ENCODE measurements at places on chromosomes 3 and 15.
A peak's percentile ranks its signal among the peaks of the same experiment; 100 is the strongest.

GRCh38 chr3:119340446-119340845, 46.3 kb downstream of the ARHGAP31 start:
- no peak for DNase-seq

DNA sequence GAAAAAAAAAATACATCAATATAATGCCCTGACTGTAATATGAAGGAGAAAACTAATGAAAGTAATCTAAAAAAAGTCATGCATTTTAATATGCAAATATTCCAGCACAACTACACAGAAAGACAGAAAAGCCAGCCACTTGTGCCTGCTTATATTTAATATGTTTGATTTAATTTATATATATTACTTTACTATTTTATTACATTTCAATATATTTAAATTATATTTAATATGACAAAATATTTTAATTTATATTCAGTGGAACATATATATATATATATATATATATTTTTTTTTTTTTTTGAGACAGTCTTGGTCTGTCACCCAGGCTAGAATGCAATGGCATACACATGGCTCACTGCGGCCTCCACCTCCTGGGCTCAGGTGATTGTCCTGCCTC, 14.1 kb upstream of the SAMD7 start:
- no peak for DNase-seq

DNA sequence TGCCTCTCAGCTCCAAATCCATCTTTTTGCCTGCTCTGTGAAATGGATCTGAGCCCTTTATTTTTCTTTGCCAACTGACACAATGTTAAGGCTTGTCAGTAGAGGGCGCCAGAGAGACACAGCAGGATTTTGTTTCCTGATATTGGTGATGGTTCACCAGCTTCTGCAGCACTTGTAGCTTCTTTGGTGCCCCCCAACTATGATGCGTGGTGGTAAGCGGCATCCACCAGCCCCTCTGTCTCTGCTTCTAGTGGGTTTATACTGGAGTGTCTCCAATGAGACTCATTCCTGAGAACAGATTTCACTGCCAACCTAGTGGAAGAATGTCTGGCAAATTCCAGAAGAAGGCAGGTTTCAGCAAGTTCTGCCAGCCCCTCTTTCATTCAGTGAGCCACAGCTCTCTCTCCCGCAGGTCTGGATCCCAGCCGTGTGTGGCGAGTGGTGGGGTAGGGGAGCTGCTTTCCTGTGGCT, 471.9 kb upstream of the FRG2C start:
- no peak for DNase-seq

DNA sequence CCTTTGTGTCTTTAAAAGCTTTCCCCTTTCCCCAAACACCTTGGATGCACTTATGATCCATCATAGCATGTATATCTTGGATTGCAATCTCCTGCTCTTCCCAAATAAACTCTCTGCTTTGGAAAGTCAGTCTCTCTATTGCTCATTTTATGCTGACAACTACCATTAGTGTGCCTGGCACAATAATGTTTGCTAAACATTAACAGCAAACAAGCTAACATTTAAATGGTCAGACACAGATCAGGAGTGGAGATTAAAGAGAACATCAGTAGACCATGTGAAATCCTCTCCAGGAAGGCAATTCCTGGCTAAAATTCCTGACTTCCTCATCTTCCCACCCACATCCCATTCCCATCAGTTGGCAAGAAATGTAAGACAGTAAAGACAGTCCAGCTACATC, 44.3 kb upstream of the EIF1B start:
- DNase-seq = no peak

DNA sequence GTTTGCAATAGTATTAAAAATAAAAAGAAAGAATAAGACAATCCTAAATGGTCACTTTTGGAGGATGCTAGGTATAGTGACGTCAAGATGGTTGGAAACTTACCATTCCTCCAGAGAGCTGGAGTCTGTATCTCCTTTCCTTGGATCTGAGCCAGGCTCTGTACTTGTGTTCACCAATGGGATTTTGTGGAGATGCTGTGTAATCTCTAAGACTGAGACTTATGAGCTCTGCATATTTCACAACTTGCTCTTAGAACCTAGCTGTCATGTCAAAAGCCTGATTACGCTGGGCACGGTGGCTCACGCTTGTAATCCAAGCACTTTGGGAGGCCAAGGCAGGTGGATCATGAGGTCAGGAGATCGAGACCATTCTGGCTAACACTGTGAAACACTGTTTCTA, 126.8 kb upstream of the CLSTN2 start:
- no peak for DNase-seq

DNA sequence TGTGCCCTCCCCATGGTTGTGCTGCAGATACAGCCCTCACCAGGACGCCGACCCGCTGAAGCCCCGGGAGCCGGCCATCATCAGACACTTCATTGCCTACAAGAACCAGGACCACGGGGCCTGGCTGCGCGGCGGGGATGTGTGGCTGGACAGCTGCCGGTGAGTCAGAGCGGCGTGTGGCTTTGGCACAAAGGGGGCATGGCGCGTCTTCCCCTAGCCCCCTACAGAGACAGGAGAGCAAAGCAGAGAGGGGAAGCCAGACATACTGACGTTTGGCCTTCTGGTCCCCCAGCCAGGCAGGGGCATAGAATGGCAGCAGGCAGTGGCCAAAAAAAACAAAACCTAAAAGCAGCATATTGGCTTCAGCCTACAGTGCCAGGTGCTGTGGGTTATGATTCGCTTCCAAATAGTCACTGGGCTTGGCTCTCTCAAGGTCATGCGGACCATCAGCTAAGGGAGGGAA, 64.0 kb downstream of the MESD start:
- DNase-seq = no peak

GRCh38 chr15:35043373-35044095, 41.6 kb downstream of the NANOGP8 start:
- DNase-seq = no peak

GRCh38 chr3:24302396-24302795, 192.3 kb downstream of the THRB start:
- DNase-seq = no peak

DNA sequence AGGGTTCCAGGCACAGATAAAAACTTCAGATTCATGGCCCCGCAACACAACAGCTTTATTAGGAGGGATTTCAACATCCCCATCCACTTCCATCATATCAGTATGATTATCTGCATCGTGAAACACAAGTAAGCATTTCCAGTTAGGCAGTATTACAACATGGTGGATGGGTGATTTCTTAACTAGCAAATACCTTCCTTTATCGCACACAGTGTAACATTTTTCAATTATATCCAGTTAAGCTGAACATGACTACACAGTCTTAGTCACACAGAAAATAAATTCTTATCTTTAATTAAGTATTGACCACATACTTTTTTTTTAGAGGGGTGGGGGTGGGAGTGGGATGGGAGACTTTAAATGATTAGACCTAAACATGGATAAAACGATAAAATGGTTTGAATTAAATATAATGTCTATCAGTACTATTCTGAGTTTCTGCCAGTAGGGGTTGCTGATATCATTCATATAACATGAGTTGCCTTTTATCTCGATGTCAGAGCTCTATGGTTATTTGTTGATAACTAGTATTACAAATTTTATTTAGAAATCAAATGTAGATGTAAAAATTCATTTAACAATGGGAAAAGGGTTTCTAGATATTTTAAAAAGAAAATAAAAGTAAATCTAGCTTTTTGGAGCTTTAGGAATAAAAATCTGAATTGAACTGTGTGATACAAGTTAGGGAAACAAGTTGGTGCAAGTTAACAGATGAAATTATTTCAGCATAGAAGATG, 146.6 kb downstream of the TBL1XR1 start:
- DNase-seq = peak; percentile 43

GRCh38 chr3:77885381-77885780, 845.5 kb downstream of the ROBO2 start:
- DNase-seq = no peak

DNA sequence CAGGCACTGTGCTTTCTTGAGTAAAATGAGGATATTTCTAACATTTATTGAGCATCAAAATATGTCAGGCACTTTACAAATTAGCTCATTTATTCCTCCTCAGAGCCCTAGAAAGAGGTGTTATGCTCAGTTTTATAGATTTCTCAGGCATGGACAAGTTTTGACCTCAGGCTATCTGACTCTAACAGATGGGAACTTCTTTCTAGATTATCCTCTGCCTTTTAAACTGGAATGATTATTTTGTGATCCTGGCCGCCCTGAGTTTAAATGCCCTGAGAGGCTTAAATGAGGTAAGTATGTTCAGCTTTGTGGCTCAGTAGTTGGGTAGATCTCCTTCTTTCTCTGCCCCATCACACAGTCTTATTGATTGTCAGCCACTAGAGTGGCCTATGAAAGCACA, 32.3 kb upstream of the ATP1B3 start:
- DNase-seq = no peak

GRCh38 chr3:46360907-46361306, 7.0 kb downstream of the CCR2 start:
- DNase-seq = no peak

DNA sequence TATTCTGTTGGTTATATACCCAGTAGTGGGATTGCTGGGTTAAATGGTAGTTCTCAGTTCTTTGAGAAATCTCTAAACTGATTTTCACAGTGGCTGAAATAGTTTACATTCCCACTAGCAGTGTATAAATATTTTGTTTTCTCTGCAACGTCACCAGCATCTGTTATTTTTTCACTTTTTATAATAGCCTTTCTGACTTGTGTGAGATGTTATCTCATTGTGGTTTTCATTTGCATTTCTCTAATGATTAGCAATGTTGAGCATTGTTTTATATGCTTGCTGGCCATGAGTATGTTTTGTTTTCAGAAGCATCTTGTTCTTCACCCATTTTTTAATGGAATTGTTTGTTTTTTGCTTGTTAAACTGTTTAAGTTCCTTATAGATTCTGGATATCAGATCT, 612.7 kb upstream of the SGO1 start:
- DNase-seq = no peak

DNA sequence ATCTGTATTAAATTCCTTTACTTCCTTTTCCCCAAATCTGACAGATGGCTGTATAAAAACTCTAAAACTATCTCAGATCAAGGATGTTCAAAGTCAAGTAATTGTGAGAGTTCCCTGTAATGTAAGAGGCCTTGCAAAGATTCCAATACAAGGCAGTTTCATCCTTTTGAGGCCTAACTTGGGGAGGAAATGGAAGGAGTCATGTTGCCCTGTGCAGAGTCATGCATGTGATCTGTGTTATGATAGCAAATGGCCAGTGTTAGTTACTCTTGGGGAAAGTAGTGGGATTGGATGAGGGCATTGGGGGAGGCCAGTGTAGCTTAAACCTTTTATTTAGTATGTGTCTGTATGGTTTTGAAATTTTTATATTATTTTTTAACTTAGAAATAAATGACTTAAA, 23.7 kb upstream of the FBXL22 start:
- no peak for DNase-seq
